COLO829 (cell line): ENCODE measurements at places on chromosomes 4 and X.

DNA sequence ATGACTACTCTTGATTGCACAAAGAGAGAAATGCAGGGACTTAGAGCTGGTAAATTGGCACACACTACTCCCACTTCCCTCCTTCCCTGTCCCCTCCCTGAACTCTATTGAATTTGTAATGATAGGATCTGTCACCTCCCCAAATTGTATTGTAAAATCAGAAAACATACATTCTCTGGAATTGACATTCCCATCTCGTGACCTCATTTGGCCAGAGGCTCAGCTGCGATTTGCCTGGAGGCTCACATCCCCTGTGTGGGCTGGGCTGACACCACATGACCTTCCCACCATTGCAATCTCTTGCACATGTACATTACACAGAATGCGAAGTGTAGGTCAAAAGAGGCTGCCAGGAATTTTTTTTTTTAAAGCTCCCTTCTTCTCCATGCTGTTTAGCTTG lies 172.1 kb downstream of the MID1IP1 start:
- DNase-seq, result no peak

DNA sequence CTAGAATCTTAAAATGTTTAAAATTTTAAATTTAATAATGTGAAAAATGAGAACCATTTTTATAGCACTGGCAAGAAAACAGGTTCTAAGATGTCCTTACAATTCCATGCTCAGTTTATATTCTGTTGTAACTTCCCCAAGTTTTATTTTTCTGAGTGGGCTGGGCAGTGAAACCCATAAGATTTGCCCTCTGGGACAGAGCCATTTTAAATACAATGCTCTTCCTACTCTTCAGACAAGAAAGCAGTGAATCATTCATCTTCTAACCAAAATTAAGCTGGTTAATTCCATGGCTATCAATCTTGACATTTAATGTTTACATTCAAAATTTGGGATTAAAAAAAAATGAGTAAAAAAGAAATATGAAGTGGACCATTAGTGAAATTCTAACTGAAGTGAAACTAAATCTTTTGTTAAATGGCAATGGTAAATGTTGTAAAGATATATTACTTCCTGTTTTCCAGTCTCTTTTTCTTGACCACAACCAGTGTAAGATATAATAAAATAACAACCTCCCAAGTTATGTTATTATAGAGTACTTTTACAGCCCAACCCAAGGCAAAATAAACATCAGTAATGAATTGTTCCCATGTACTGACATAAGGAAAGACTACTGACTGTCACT lies 37.2 kb upstream of the PTPN13 start:
- no peak for DNase-seq

DNA sequence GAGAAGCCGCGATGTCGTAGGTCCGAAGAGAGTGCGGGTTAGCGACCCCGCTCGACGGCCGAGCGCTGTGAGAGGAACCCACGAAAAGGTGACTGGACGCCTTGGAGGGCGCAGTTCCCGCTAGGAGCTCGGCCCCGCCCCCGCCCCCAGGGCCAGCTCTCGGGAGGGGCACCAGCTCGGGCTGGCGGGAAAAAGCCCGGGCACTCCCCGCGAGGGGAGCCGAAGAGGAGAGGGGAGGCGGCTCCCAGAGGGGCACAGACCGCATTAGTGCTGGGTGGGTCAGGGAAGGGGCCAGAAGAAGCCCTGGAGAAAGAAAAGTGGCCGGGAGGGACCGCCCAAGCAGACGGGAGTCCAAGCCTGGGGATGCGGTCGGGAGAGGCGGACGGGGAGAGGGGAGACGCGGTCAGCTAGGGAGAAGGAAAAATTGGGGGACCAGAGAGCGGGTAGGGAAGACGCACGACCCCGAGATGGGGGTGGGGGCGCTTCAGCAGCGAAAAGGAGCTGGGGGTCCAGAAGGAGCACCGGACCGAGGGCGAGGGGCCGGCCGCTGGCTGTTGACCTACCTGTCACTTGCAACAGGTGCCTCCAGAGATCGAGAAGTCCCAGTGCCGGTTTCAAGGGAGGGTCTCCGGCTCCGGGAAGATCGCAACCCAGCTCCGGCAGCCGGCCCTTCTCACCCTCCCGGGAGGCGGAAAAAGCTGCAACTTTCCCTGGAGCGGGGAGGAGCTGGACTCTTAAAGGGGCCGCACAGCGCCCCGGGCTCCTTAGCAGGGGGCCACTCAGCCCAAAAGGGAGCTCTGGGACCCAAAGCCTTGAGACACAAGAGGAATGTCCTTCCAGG lies at the start of gene SYTL4:
TSS of gene SYTL4 (minus strand) at position 681 of the 841 bp plus-strand sequence. CDS start 30,084 bp downstream, outside the sequence.
- peak; percentile 24 for DNase-seq

GRCh38 chr4:81505004-81505598 lies 33.4 kb upstream of the RASGEF1B start:
- no peak for DNase-seq

DNA sequence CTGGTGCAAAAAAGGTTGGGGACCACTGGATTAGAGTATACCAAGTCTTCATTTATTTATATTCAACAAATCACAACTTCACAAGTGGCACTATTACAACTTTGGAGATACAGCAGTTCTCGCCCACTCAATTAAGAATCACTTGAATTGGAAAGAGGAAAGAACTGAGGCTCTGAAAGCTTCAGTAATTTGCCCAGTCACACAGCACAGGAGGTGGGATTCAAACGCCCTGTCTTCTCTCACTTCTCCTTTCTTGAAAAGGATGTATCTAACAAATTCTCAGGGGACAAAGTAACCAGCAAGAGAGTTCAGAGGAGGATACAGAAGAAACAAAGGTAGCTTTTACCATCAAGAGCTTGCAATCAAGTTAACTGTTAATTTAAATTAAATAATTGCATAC lies 12.4 kb downstream of the SMIM14 start:
- DNase-seq, result no peak

- no peak for DNase-seq
These were observed 625.7 kb downstream of the SMARCA1 start for GRCh38 chrX:128897621-128898020.

DNA sequence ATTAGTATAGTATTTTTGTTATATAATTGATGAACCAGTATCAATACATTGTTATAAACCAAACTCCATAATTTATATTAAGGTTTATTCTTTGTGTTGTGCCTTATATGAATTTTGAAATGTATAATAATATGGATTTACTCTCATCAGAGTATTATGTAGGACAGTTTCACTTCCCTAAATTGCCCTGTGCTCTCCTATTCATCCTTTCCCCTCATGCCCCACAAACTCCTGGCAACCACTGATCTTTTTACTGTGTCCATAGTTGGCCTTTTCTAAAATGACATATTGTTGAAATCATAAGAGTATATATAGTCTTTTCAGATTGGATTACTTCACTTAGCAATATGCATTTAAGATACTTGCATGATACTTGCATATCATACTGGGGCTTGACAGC lies 958.1 kb upstream of the GRID2 start:
- no peak for DNase-seq

- no peak for DNase-seq
These were observed 38.8 kb downstream of the FGF2 start for GRCh38 chr4:122865425-122865824.

- DNase-seq, result no peak
These were observed 70.8 kb upstream of the PGRMC2 start for GRCh38 chr4:128358231-128358912.

DNA sequence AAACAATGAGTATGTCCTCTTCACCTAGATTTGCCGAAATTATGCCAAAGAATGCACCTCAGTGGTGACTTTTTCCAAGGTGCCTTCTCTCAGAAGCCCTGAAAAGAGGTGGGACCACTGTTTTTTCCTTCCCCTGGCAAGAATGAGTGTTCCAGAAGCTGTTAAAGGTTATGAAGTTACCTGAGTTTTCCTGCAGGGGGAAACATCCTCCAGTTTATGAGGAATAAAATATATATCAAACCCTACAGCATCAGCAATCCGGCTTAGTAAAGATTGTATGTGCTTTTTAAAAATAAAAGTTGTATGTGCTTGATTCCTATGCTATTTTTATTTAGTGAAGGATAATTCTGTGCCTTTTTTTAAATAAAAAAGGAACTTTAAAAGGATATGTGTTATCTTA lies 73.3 kb downstream of the RBM46 start:
- peak; percentile 13 for DNase-seq

- DNase-seq, result no peak
These were observed 2.9 kb upstream of the NSD2 start for GRCh38 chr4:1868293-1868692.

- no peak for DNase-seq
These were observed 35.7 kb upstream of the NKX3-2 start for GRCh38 chr4:13580036-13580435.

DNA sequence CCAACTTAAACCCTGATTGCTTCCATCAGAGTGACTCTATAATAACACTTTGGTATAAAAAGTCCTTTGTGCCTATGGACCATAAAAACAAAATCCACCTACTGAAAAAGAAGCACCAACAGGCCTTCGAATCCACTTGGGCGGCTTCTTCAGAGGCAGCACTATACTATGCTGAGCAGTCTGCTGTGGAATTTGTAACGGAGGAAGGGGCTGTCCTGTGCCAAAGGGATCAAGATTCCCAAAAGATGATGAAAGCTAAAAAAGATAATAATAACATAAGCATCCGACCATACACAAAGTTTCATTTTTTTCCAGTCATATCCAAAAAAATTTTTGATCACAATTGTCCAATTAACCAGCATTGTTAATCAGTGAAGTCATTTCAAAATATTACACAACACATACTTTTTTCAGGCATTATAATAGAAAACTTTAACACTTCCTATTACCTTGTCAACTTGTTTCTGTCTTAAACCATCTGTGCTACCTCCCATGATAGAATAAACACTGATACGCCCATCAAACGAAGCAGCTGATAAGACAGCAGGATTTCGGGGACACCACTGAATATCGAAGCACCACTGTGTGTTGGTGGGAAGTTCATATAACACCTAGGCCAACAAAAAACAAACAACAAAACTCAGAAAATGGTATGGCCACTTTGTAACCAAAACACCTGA lies 24.1 kb downstream of the SEC31A start:
- DNase-seq, result no peak

- DNase-seq, result no peak
These were observed 100.8 kb downstream of the BEND2 start for GRCh38 chrX:18119856-18120255.

DNA sequence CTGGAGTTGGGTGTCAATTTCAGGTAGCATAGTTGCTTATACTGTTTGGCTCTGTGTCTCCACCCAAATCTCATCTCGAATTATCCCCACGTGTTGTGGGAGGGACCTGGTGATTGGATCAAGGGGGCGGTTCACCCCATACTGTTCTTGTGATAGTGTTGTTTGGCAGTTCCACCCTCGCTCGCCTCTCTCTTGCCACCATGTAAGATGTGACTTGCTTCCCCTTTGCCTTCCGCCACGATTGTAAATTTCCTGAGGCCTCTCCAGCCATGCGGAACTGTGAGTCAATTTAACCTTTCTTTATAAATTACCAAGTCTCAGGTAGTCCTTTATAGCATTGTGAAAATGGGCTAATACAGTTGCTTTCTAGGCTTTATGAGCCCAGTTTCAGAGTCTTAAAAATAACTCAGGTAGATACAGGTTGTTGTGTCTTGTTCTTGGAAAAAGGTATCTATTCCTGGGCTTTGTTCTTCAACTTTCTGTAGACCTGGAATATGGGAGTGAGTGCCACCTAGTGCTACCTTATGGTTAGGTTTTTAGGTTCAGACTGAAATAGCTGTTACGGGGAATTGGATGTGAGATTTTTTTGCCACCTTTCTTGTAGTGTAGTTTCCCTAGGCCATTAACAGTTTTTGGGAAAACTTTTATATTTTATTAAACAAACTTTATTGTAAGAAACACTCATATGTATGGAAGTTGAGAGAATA lies 15.6 kb downstream of the PGK1 start:
- DNase-seq, result no peak

DNA sequence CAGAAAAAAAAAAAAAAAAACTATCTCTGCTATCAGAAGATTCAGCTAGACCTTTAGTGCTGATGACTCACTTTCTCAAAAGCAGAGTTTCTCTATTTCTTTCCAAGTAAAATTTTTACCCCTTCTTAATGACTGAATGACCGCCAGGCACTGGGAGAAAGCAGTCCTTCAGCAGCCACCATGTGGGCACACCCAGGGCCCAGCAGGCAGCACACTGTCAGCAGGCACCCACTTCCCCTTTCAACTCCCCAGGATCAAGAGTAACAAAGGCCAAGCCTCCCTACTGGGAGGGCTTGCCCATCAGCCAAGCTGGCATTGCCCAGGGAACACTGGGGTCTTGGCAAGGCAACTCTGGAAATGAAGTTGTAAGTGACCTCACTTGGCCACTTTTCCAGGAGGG lies 201.9 kb upstream of the MAMLD1 start:
- DNase-seq, result no peak

- no peak for DNase-seq
These were observed 26.6 kb upstream of the IRF2 start for GRCh38 chr4:184500748-184501589.

DNA sequence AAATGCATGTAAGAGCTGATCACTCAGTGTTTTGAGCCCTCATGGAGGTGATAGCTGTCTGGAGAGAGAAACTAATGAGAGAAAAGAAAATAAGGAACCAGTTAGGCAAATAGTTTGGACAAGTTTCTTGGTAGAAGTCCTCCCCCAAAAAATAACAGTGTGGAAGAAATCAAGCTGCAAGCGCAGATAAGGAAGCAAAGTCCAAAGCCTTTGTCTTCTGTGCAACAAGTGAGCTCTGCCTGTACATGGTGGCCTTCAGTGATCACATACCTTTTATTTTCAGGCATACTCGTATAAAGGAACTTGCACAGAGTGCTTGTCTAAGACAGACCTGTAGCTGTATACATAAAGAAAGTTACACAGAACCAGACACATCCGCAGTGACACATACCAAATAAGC lies 2.5 kb upstream of the UGT2A3 start:
- no peak for DNase-seq

GRCh38 chr4:664713-665231 lies 9.3 kb downstream of the ATP5ME start:
- no peak for DNase-seq

- no peak for DNase-seq
These were observed 1539.0 kb upstream of the IGFBP7 start for GRCh38 chr4:58649226-58649625.

DNA sequence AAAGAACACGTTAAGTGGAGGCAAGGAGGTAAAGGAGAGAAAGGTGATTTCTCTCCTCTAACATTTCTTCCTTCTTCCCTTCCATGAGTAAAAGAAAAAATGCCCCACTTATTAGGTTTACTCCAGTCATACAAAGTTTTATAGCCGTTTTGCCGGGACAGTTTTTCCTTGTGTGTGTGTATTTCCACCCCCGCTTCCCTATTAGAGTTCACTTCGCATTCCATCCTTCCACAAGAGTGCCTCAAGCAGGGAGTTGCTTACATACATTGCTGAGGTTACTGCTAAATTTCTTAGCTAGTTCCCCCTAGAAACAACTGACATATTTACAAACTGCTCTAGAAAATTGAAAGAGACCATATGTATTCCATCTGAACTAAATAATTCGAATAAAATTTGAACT lies 45.2 kb upstream of the BMP15 start:
- DNase-seq, result no peak

DNA sequence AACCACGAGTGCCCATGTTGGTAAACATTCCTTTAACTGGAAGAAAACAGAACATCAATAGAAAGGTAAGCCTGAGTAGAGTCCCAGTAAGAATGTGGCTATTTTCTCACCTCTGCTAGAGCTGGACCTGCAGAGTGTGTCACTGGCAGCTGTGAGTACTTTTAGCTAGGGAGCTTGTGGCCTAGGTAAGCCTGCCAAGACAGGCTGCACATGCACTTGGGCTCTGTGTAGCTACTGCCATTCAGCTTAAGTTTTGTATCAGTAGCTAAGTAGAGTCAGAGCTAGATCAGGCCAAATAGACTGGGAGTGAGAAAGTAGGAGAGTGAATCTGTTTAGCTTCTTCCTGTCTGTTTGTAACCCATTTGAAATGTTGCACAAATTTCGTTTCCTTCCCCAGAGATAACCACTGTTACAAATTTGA lies 35.3 kb downstream of the RBPJ start:
- DNase-seq, result no peak
